ENCODE measurements at places on chromosomes 3 and 15.

- DNase-seq = no peak
These were observed 29.9 kb upstream of the GPD1L start for GRCh38 chr3:32076566-32076965.

DNA sequence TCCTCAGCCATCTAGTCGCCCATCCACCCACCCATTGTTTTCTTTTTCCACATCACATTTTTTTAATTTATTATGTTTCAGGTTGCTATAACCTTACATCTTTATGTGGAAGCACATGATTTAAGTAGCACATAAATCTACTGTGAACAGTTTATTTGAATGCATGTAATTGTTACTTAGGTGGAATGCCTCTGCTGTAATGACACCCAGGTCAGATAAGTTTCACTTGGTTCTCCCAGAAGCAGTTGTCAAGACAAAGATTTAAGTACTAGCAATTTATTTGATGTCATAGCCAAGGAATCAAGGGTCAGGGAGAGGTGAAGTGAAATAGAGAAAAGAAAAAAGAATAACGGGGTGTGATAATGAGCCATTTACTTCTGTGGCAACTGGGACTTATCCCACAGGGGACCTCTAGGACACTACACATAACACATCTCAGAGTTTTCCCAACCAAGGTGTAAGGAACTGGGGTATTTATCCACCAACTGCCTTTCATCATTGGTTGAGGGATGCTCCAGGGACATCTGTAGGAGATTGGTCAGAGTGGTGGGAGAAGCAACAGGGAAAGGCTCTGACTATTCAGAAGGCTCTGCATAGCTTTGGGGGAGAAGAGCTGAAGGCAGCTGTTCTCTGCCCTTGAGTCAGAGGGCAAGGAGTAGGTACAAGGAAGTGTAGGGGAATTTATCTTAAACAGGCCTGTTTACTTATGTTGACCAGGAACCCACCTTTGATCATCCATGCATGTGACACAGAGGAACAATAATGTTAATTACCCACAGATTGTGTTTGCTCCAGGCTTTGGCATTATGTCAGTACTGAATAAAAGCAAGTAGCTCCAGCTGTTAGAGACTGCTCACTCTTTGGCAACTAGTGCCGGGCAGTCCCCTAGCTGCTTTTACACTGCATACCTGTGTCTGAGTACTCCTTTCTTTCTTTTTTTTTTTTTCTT, 94.8 kb downstream of the CD200R1L start:
- no peak for DNase-seq

DNA sequence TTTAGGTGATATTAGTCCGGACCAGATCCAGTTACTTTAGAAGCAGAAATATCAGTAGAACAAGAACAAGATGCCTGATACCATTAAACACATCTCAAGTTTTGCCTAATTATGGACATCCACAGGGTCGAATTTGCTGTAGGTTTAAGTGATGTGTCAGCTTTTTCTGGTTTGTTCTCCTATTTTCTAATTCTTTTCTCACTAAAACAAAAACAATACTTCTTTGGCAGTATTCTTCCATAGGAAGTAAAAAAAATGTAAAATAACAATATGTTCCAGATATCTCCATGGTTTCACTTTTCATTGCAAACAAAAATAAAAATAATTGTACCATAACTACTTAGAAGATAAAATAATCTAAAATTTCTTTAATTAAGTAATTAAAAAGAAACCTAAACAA, 265.7 kb downstream of the SHOX2 start:
- no peak for DNase-seq

DNA sequence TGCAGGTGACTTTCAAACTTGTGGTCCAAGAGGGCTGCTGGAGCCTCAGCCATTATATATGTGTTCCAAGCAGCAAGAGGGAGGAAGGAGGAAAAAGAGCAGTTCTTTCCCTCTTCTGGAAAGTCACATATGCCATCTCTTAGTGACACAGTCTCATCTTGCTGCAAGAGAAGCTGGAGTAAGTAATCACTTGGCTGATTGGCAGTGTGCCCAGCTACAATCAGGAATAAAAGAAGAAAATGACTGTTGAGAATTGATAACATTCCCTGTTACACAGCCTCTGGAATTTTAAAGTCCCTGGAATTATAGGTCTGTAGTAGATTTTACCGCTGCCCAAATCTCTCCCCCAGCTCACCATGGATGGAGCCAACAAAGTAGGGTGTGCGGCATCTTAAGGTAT, 31.4 kb upstream of the LYZL4 start:
- no peak for DNase-seq

DNA sequence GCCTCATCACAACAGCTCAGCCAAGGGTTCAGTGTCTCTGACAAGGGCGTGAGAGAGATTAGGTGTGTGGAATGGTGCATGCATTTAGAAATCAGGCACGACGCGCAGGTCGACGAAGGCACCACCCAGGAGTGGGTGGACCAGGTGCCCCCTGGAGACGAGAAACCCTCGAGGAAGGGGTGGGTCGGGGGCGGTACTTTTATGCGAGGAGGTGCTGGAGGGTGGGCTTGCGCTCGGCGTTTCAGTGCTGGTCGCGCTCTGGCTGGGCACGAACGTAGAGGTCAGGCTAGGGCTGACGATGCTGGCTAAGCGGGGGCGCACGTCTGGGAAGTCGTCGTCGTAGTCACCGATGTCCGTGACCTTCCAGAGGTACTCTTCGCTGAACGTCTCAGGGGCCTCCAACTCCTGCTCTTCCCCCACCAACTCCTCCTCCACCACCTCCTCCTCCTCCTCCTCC, 393 bp downstream of the ERICH6 start:
- DNase-seq = no peak

GRCh38 chr3:73604451-73604850, 20.3 kb downstream of the PDZRN3 start:
- no peak for DNase-seq

DNA sequence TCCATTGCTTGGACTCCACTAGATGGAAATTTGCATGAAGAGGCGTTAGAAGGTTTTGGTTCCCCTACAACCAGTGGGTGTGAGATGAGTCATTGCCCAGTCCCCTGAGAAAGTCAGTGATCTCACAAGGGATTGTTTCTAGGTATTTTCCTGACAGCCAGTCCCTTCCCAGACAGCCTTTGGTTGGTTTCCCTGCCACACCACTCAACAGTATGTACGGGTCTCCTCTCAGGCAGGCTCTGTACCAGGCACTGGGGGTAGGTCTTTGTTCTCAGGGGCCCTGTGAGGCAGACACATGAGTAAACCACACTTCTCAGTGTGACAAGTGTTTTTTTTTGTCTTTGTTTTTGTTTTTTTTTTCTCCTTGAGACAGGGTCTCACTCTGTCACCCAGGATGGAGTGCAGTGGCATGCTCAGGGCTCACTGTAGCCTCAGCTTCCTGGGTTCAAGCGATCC, 4.0 kb downstream of the LAMP3 start:
- DNase-seq = peak; percentile 81

GRCh38 chr3:55897573-55898224, 410.6 kb upstream of the WNT5A start:
- no peak for DNase-seq

DNA sequence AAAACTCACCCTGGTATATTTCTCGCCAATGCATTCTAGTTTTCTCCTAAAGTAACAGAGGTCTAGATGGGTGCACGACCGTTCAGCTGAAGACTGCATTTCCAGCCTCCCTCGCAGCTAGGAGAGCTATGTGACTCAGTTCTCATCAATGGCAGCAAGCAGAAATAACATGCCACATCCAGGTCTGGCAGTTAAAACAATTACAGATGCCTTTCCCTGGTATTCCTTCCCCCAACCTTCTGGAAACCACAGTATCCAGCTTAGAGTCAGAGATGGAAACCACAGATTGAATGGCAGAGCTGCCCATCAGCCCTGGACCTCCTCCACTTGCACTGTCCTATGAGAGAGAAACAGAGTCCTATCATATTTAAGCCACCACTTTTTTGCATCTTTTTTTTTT, 4.8 kb downstream of the HAPLN3 start:
- DNase-seq = no peak

- DNase-seq = no peak
These were observed 72.5 kb upstream of the SLC6A11 start for GRCh38 chr3:10743366-10744097.

DNA sequence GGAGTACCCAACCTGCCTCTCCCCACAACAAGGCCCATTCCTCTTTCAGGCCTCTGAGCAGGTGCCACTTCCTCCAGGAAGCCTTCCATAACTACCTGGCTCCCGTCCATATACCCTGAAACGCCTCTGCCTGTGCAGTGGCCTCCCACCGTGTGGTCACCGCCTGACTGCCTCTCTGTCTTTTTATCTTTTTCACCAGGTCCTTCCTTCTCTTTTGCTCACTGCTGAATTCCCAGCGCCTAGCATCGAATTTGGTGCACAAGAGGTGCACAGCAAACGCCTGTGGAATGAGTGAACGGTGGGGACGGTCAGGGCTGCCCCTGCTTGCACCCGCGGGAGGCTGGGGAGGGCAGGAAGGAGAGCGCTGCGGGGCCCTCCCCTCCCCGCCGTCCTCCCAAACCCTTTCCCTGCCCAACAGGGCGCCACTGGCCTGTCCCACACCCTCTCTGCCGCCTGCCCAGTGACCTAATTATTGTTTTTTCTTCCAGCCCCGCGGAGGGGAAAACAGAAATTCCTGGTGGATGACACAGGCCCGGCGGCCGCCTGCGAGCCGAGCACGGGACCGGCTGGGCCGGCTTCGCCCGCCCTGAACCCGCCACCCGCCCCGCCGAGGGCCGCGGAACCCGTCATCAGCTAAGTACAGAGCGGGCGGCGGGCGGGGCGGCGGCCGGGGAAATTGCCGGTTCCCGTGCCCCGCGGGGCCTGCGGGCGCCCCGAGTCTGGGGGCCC, 140.1 kb downstream of the SMAD6 start:
- no peak for DNase-seq

GRCh38 chr3:196120291-196120951, 38.5 kb upstream of the TFRC start:
- DNase-seq = no peak

DNA sequence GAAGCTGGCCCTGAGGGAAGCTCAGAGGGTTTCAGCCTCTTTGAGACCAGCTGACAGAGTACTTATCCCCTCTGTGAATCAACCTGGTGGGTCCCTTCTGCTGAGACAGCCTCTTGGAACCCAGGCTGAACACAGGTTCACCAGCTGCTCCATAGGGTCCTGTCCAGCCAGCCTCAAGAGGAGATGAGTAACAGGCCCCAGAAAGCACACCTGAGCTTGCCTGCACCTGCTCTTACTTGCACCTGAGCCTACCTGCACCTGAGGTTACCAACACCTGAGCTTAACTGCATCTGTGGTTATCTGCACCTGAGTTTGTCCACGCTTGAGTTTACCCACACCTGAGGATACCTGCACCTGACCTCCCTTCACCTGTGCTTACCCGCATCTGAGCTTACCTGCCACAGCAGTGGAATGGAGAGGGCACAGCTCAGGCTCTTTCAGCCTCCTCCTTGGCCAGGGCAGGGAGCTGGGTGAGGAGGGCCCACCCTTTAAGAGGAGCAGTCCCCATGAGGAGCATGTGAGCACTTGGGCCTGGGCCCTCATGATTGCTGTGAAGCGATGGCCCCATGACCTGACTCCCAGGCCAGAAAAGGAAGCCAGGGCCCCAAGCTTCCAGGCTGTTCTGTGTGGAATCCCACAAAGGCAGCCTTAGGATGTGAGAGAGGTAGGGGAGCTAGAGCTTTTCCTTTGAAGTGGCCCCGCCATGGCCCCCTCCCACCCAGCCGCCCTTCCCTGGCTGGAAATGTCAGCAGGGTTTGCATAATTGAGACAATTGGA, at the start of gene TRPM1:
TRPM1 (minus strand) TSS at position 464 of the 777 bp plus-strand sequence. CDS start 20,370 bp downstream, outside the sequence.
- DNase-seq = no peak

- DNase-seq = no peak
These were observed 15.3 kb upstream of the TGM5 start for GRCh38 chr15:43281926-43282602.

DNA sequence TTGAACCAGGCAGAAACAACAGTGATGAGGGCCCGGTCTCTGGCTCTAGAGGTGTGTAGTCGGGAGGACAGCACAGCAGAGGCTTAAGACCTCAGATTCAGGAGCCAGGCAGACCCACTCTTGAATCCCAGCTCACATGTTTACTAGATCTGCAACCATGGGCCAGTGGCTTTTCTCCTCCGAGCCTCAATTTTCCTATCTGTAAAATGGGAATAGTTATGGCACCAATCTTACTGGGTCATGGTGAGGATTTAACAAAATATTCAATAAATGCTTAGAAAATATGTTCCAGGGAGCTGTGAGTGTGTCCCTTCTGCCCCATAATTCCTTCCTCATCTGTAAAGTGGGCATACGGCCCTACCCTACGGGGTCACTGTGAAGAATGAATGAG, 506.9 kb downstream of the SHQ1 start:
- DNase-seq = no peak

GRCh38 chr3:122251428-122251827, 68.0 kb downstream of the CASR start:
- DNase-seq = no peak

- no peak for DNase-seq
These were observed 32.8 kb upstream of the PRR20G start for GRCh38 chr3:127320529-127321121.

DNA sequence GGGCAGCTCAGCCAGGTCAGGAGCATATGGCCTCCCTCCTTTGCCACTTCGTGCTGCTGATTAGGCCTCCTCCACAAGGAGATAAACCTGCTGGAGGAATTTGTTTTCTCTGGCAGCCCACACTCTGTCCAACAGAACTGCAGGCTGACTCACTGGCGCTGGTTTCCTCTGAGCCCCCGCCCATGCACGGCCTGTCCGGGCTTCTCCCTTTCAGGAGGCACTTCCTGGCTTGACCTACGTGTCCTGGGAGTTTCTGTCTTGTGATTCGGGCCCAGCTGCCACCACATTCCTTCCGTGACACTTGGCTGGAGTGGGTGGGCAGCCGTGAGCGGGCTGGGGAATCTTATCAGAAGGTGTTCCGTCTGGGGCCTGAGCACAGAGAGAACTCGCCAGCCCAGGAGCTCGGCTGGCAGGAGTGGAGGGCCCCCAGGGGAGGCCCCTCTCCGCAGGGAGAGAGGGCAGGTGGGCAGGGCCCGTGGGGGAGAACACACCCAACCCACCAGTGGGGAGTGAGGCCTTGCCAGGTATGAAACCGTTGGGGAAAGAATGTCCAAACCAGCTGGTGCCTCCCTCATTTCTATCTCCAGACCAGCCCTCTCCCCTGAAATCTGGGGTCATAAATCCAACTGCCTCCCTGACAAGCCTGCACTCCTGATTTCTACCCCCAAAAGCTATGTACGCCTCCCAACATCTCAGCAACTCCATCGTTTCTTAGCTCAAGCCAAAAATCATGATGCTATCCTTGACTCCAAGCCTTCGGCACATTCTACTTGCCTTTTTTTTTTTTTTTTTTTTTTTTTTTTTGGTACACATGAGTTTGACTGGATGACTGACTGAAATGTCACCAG, 110.6 kb upstream of the MEF2A start:
- DNase-seq = no peak
